ENCODE measurements at places on chromosomes 2 and 18.
A peak's percentile ranks its signal among the peaks of the same experiment; 100 is the strongest.

DNA sequence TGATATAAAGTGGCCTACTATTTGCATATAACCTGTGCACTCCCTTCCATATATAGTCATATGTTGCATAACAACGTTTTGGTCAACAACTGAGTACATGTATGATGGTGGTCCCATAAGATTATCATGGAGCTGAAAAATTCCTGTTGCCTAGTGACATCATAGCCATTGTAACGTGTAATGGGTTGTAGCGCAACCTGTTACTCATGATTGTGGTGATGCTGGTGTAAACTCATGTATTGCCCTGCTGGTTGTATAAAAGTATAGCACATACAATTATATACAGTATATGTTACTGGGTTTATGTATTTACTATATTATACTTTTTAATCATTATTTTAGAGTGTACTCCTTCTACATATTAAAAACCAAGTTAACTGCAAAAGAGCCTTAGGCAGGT is 144.8 kb upstream of the IL1R2 start:
- no peak for DNase-seq

DNA sequence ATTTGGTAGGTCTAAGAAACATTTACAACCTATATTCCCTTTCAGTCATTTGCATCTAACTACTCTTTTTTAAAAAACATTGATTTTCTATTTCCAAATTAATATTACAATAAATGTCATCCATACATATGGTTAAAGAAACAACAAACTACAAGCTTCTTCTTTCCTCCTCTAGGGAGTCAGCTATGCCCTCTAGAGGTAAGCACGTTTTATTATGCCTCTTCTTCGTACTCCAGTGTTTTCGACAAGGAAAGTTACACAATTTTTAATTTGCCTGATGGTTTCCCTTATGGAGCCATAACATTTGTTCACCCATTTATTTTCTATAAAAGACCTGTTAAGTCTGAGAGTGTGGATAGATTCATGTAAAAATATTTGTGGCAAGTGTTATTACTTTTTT is 183.4 kb upstream of the CDH7 start:
- no peak for DNase-seq

DNA sequence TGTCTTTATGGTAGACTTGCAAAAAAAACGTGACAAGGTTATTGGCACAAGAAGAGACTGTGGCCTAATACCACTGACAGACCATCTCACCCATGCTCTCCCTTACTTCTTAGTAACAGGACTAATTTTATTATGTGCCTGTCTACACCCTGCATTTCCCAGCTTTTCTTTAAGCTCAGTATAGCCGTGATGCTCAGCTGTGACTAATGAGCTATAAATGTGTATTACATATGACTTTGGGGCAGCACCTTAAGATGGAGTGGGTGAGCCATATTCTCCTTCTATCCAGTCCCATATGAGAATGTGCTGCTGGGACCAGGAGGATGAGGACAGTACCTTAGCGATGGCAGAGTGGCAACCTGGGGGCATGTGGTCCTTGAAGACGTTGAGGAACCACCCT is 293.5 kb downstream of the RNF144A start:
- no peak for DNase-seq

- DNase-seq: no peak
Measured at GRCh38 chr18:69948919-69949537, 1.4 kb upstream of the CD226 start.

- no peak for DNase-seq
Measured at GRCh38 chr2:28893488-28893887, 979 bp upstream of the WDR43 start.

DNA sequence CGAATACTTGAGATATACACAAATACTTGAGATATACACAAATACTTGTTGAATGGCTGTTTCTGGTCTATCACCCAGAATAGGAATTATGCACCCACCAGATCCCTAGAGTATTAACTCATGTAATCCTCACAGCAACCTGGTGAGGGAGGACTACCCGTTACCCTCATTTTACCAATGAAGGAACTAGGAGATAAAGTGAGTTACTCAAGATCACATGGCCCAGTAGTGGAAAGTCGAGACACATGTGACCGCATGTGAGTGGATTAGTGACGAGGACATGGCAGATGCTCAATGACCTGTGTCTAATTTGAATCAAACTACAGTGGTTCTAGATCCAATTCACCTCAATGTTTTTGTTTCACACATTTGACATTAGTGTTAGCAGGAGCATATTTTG is 2.4 kb downstream of the MOGAT1 start:
- DNase-seq: no peak

- no peak for DNase-seq
Measured at GRCh38 chr2:73935641-73936040, 9.0 kb downstream of the DGUOK start.

DNA sequence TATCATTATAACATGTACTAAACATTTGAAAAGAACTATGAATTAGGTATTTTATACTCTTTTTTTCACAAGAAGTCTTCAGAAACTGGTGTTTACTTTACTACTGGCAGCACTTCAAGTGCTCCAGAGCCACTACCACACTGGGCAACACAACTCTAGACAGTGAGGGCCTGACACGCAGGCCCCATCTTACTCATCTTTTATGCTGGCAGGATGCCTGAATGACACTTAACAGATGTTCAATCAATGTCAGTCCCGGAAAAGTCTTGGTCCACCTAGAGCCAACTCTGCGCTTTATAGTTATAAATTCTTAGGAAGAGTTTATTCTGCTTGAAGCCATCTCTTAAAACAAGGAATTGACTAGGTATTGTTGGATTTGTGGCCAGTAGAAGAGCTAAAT is 8.7 kb upstream of the WIPF1 start:
- peak; percentile 33 for DNase-seq

DNA sequence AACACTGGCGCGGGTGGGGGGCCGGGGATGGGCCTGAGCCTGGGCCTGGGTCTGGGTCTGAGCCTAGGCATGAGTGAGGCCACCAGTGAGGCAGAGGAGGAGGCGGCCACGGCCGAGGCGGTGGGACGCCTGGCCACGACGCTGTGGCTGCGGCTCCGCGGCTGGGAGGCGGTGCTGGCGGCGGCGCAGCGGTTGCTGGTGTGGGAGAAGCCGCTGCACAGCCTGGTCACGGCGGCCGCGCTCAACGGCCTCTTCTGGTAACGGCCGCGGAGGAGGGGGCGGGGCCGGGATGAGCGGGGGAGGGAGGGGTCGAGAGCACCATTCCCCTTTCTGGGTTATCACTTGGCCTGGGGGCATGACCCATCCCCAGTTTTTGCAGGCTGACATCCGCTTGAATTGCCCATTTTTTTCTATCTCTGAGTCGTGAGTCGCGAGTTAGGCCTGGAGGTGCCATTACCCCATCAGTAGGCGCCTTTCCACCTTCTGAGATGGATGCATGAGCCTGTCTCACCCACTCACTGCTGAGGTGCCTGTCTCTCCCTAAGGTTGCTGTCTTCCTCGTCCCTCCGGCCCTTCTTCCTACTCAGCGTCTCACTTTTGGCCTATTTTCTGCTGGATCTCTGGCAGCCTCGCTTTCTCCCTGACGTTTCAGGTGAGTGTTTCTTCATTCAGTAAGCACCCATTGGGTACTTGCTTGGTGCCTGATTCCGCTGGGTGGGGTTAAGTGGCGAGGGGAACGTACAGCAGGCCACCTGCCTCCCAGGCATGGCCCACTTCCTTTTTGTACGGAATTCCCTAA is 501 bp downstream of the RETREG2 start:
- DNase-seq: no peak
